ENCODE measurements at places on chromosomes 3 and 15. TPM values are rescaled to one million over a fixed set of nuclear protein-coding genes. Genes with fewer than 3 reads are reported as not detected.

Gene ANKRD63
- not detected for total RNA-seq

Gene KLHL40
- not detected for total RNA-seq

Gene CCR8
- total RNA-seq: not detected

Gene SEMA3B
- 4.1 TPM for total RNA-seq

Gene CTXN2
- total RNA-seq: not detected

Gene ZNF860
- 0.75 TPM for total RNA-seq

Gene RARB
- total RNA-seq: not detected

Gene SLC2A2
- total RNA-seq: not detected

Gene MON1A
- 16.8 TPM for total RNA-seq

Gene NR1I2
- not detected for total RNA-seq

Gene GABRB3
- not detected for total RNA-seq

Gene PLXND1
- total RNA-seq: 51.3 TPM

Gene MESP2
- total RNA-seq: 0.45 TPM

Gene INSYN1
- 0.29 TPM for total RNA-seq

Gene TMEM212
- not detected for total RNA-seq

Gene GOLGA8N
- 2.8 TPM for total RNA-seq

Gene AADACL2
- not detected for total RNA-seq

Gene MST1R
- 0.26 TPM for total RNA-seq
